ENCODE measurements at places on chromosomes 11 and 22.
A peak's percentile ranks its signal among the peaks of the same experiment; 100 is the strongest.

- DNase-seq, result peak; percentile 73
Measured at GRCh38 chr11:56624661-56625110, 10.0 kb upstream of the OR5M1 start.

DNA sequence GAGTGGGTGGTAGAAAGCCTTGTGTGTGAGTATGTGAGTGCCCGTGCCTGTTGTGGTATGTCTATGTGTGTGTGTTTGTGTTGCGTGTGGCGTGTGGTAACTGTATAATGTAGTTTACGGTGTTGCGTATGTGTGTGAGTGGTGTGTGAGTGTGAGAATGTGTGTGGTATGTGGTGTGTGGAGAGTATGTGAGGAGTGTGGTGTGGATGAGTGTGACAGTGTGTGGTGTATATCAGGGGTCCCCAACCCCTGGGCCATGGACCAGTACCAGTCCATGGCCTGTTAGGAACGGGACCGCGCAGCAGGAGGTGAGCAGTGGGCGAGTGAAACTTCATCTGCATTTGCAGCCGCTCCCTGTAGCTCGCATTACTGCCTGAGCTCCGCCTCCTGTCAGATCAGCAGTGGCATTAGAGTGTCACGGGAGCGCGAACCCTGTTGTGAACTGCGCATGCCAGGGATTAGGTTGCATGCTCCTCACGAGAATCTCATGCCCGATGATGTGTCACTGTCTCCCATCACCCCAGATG is 5.7 kb downstream of the UPK3A start:
- DNase-seq, result peak; percentile 67

GRCh38 chr11:63277345-63277943 is 34.0 kb upstream of the SLC22A25 start:
- DNase-seq, result no peak

- peak; percentile 95 for DNase-seq
Measured at GRCh38 chr11:35363854-35364780, 55.2 kb downstream of the SLC1A2 start.

DNA sequence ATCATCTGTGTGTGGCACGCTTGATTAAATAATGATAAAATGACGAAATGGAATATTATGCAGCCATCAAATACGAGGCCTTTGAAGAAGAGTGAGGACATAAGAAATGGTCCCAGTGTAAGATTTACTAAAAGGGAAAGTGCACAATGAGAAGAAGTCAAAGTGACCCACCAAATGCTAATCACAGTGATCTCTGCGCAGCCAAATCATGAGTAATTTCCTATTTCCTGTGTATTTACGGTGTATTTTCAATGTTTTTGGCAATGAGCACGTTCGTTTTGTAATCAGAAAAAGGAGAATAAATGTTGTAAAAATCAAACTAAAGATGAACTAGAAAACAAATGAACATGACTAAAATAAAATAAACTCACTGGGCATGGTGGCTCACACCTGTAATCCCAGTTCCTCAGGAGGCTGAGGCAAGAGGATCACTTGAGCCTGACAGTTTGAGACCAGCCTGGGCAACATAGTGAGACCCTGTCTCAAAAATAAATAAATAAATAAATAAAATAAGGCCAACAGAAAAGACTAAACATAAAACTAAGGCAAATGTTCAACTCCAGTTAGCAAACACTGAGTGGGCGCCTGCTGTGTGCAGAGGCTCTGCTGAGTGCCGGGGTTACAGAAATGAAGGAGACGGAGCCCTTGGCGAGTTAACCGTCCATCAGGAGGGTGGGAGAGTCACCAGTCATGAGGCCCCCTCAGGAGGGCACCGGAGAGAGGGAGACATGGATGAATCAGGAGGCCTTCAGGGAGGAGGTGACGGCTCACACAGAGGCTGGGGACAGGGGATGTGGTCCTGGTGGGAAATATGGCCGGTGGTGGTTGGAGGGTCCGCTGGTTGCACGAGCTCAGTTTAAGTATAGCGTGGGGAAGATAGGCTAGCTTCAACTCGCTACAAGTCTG is 26.0 kb upstream of the CBX7 start:
- peak; percentile 59 for DNase-seq

DNA sequence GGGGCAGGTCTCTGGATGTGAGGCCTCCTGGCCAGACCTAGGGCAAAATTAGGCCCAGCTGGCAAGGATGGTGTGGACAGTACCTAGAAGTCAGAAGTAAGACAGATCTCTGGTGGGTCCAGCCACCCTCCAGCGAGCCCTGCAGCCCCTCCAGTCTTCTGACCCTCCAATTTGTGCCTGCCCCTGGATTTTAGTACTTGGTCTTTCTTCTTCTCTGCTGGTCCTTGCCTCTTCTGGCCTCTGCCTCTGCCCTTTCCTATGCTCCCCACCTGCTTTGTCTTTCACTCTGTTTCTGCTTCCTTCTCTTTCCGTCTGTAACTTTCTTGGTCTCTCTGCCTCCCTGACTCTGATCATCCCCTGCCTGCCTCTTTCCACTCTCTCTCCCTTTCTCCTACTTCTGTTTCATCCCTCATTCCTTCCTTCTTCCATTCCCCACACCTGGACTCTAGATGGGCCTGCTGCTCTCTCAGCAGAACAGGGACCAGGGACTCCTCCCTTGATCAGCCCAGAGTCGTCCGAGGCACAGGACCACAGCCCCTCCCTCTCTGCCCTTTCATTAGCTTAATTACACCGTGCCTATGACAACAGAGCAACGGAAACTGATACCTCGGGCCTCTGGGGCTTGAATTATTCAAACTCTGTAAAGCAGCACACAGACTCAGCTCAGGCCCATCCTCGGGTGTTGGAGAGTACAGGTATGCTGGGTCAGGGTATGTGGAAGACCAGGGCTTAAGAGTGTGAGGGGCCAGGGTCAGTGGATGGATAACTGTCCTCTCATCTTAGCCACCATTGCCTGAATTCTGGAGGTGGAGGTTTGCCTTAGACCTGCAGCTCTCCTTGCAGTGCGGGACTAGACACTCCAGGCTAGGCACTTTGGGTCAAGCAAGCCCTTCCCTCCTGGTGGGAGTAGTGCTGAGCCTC is at the start of gene CHRNA10:
CHRNA10 (minus strand) TSS at position 51 of the 921 bp plus-strand sequence. CDS start 72 bp downstream, outside the sequence.
- DNase-seq, result no peak

DNA sequence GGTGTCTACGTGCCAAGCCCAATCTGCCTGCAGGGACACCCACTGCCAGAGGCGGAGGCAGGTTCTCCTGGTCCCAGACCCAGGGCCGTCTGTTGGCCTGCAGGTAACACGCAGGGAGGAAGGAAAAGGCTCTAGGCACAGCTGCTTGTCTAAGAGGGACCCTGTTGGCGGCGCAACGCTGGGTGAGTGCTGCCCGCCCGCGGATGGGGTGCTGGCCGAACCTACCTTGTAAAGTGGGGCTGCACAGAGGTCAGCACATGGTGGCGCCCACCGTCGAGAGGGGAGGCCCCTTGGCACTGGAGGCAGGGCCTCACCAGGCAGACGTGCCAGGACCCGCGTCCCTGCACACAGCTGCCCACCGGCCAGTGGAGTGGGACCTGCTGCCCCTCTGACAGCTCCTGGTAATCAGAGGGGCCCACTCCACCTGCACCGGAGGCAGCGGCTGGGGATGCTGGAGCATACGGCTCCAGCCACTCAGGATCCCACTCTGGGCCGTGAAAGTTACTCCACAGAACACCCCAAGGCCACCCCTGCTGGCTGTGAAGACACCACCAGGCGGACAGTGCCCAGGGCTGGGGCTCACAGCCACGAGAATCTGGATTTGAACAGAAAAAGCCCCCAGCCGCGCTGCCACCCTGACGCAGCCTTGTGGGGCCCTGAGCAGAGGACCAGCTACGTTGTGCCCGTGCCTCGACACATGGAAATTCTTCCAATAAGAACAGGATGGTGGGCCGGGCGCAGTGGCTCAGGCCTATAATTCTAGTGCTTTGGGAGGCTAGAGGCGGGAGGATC is 24.0 kb downstream of the TBX1 start:
- DNase-seq, result no peak

GRCh38 chr11:44519989-44520737 is 45.3 kb upstream of the CD82 start:
- no peak for DNase-seq

DNA sequence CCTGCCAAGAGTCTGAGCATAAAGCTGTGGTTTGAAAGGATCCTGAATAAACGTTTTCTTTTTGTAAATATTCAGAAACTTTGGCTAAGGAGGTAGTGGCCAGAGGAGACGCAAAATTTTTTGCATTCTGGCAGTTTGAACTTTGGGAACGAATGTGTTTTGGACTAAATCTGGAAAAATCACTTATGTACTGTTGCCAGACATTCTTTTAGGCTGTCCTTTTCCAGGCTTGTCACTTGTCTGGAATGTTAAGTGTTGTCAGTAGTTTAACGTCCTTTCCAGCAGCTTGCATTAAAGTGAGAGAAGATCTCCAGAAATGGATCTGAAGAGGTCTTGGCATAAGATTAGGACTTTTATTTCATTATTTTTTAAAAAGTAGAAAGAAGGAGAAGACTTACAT is 18.5 kb downstream of the SPECC1L start:
- peak; percentile 81 for DNase-seq

DNA sequence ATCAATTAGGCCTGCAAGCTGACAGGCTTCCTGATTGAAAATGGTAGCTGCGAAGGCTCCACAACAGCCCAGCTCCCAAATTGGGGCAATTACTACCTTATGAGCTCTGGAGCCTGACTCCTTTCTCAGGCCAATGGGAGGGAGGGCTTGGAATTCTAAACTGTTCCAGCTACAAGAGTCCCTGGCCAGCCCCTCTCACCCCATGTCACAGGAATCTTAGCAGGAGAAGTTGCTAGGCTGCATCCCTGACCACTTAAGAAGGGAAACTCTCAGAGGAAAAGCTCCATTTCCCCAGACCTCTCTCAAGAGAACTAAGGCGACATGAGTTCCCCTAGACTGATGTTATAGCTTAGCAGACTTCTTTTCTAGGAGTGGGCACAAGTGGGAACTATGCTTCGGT is 4.9 kb downstream of the LRP4 start:
- DNase-seq, result no peak

GRCh38 chr11:132347156-132348090 is 977.0 kb downstream of the NTM start:
- no peak for DNase-seq

DNA sequence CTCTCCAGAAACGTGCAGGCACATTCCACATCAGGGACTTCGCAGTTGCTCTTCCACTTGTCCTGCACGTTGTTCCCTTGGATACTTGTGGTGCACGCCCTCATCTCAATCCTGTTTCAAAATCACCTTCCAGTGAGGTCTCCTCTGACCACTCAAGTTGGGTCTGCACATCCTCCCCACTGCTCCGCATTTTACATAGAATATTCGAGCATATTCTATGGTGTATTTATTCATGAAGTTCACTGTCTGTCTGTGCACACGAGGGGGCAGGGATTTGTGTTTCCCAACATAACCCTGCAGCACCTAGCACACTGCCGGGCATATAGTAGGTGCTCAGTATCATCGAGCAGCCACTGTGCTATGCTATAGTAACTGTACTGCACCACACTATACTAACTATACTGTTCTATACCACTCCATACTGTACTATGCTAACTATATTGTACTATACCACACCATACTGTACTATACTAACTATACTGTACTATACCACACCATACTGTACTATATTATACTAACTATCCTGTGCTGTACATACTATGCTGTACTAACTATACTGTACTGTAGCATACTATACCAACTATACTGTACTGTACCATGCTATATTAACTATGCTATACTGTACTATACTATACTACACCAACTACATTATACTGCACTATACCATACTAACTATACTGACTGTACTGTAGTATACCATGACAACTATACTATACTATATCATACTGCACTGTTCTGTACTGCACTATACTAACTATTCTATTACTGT is 30.3 kb downstream of the ELF5 start:
- DNase-seq, result no peak

DNA sequence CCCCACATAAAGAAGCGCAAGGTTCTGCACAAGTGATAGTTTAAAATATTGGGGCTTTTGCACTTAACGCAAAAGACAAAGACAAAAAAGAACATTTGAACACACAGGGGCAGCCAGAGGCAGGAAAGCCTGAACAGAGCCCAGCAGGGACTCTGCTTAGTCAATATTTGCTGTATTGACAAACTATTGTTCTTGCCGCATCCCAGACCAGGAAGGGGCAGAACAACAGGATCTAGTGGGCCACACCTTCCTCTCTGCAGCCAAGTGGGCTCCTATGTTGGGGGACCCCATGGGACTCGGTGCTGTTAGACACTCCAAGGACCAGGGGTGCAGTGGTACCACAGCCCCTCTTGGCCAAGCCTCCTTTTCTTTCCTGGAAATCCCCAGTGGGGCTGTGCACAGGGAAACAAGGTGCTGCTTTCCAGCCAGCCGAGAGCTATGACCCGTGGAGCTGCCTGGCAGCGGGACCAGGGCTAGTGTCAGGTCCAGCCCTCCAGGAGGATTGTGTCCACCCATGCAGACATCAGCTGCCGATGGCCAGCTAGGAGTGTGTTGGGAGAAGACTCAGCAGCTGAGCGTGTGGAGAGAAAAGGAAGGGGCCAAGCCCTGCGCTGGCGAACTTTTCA is 43.3 kb upstream of the ANO1 start:
- no peak for DNase-seq

DNA sequence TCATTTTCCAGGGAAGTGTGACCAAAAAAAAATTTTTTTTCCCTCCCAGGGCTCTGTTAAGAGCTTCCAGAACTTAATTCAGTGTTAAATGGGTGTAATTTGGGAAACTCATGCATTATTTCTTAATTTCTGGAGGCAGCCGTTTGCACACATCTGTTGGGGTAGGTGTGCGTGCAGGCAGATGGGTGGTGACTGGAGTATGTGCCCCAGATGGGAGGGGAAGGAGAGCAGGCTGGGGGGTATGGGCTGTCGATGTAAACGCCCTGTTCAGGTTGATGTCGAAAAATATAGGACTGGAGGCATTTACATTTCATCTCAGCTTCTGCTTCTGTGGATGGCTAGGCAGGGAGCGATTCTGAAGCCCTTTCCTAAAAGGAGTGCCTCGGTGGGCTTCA is 13.7 kb upstream of the SHISAL1 start:
- DNase-seq, result no peak

DNA sequence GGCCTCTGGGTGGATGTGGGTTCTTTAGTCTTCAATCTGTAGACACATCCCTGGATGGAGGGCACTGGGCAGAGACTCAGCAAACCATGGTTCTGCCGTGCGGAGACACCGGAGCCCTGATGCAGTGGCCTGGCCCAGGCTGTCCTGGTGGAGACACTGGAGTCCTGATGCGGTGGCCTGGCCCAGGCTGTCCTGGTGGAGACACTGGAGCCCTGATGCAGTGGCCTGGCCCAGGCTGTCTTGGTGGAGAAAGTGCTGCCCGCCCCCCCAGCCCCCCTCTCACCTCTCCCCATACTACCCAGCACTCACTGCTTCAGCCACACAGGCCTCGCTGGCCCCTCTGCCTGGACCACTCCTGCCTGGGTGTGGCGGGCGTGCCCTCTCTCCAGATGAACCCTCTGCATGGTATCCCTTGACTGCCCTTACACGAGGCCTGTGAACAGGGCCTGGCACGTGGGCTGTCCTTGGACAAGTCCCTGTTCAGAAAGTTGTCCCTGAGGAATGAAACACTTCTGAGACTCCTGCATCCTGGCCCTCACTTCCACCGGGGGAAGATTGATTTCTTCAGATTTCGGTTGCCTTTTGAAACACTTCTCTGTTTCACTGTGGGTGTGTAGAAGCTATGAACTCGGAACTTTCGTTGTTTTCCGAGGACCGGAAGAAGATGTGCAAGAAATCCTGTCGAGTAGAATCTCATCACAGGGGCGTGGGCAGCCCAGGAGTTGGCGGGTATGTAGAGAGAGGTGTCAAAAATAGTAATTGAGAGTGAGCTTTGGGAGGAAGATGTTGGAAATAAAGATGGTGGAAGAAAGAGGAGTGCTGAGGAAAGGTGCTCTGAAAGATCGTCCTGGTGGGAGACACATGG is 26.2 kb downstream of the IGHMBP2 start:
- no peak for DNase-seq
